Neural progenitor cell (in vitro differentiated cells): ENCODE measurements at places on chromosomes 6 and 20.

GRCh38 chr20:11168026-11168425 is 494.2 kb upstream of the JAG1 start:
- DNase-seq: no peak

DNA sequence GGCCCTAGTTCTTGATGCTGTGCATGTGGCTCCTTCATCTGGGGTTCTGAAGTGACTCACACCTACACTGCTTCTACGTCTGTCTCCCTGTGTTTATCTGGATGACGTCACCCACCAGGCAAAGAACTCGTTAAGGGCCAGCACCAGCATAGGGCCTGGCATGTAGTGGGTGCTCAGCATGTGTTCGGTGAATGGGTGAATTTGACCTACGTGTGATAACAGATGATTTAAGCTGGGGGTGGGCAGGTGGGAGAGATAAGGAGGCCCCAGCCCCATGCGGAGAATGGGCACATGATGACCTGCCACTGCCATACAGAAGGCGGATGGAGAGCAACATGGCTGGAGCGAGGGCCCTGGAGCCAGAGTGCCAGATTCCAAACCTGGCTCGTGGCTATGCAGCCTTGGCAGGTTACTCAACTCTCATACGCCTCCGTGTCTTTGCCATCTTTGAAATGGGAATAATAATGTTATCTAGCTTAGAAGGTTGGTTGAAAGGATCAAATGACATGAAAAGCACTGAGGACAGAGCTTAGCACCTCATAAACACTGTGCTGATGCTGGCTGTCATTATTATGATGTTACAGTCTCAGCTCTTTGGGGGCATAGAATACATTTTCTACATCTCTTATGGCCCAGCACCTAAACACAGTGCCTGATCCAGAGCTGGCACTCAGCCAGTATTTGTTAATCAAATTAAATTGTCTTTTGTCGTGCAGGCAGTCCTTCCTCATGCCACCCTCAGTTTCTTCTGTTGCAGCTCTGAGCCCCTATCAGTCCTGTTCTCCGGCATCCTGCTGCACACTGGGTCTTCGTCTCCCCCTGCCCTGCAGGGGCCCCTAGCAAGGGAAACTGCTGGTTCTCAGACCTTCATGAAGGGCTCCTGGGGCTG is 39.6 kb downstream of the VEGFA start:
- DNase-seq: no peak

DNA sequence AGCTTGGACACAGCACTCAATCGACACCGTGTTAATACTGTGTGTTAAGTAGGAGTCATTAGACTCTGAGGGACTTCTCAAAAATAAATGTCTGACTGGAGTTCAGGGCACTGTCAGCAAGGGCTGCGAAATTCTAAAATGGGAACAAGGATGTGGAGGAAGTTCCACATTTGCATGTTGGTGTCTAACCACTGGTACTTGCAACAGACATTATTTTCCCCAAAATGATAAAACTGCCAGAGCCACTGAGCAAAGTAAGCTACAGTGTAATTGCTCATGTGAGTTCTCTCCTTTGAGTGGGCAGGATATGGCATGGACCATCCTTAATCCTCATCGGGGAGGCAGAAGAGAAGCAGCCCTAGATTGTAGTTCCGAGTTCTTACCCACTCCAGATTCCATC is 215.9 kb downstream of the SLC24A3 start:
- no peak for DNase-seq

GRCh38 chr6:112801468-112802080 is 454.4 kb downstream of the RFPL4B start:
- no peak for DNase-seq

DNA sequence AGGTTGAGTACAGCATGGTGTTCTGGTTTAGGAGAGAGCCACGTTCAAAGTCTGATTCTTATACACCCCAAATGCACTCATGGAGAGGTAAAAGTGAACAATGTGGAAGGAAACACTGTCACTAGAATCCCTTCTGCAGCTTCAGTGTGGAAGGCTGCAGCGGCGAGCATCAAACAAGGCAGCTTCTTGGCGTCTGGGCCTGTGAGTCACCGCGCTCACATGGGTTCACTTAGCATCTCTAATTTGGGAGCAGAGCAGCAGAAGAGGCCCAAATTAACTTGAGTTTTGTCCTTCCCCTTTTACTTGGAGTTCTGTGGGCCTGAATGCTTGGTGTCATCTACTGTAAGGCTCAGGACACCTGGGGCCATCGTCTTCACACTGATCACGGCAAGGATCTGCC is 10.9 kb upstream of the E2F1 start:
- DNase-seq: no peak

DNA sequence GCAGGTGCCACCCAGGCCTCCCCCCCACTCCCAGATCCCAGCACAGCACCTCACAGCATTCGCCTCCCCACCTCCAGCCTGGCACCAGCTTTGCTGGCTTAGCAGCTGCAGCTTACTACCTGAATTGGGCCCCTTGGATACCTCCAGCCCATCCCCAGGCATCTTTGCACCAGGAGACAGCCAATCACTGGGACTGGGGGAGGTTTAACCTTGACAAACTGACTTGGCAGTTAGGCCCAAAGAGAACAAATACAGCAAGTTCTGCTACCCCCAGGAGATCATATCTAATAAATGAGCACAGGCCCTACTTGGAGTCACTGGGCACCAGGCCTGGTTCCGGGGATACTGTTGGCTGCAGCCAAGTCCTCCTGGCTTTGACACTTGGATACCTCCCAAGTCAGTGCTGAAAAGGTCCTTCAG is 8.8 kb downstream of the PDRG1 start:
- no peak for DNase-seq

DNA sequence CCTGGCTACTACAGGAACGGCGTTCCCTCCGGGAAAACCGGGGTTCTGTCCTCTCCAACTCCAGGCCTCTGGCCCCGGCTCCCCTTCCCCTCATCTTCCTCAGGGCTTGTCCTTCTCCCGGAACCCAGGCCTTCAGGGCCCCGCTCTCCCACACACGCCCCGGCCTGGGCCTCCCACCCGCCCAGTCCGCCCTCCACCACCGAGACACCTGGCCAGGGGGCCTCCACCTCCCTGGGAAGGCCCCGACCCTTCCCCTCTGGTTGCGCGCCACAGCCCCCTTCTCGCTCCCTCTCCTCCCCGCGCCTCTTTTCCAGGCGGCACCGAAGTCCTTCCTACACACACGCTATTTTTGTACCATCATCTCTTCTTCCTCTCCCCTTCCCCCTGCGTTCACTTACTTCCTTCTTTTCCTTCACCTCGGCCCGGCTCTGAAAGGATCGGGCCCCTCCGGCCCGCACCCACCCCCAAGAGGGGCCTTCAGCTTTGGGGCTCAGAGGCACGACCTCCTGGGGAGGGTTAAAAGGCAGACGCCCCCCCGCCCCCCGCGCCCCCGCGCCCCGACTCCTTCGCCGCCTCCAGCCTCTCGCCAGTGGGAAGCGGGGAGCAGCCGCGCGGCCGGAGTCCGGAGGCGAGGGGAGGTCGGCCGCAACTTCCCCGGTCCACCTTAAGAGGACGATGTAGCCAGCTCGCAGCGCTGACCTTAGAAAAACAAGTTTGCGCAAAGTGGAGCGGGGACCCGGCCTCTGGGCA is 1.3 kb upstream of the SIRPA start:
- DNase-seq: no peak

GRCh38 chr20:63059684-63060056 is 52.9 kb upstream of the BHLHE23 start:
- DNase-seq: no peak

DNA sequence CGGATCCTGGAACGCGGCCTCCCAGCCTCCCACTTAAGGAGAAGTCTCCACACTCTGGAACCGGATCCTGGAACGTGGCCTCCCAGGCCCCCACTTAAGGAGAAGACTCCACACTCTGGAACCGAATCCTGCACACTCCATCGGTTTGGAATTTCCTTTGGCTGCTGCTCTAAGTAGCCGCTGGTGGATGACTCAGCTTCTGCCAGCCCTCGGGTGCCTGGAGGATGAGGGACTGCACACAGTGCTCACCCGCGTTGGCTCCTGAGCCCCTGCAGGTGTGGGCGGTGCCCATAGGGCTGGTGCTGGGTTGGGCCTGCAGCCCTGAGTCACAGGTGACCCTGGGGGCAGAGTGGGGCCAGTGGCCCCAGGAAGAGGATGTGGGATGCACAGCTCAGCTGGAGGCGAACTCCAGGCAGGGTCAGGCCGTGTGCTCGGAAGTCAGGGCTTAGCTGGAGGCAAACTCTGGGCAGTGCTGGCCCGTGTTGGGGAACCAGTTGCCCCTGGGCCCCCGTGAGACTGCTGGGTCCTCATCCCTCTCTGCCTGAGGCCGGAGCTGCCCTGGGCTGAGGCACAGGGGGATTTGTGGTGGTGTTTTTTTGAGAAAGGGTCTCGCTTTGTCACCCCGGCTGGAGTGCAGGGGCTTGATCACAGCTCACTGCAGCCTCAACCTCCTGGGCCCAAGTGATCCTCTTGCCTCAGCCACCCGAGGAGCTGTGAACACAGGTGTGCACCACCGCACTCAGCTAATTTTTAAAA is 13.9 kb upstream of the TNFRSF6B start:
- no peak for DNase-seq

DNA sequence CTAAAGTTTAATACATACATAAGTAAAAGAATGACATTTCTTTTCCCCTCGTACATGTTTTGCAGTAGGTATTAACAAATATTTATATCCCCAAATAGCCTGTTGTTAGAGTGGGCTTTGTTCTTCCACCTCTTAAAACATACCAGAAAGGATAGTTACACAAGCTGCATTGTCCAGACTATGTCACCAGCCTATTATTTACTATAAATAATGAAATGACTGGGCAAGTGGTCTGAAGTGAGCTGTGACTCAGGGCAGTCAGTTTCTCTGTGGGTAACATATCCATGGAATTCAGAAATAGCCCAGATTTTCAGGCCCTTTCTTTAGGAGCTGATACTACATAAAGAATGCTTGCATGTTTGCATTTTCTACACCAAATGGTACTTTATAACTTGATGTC is 60.1 kb downstream of the FUT9 start:
- DNase-seq: no peak

DNA sequence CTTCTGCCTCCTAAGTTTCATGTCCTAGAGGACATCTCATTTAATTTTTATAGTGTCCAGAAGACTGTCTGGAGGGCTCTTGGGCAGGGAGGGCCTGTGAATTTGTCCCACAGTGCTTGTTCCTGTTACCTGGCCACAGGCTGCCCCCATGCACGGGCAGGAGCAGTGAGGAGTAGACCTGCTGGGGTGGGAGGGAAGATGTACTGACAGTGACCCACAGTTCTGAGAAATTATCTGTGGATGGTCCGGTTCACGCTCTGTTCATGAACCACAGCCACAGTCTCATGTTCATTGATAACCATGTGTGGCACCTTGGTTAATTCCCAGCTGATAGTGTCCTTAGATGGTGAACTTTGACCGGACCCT is 18.8 kb upstream of the ZNF831 start:
- no peak for DNase-seq

- DNase-seq: no peak
These were observed 462.6 kb downstream of the TBC1D32 start for GRCh38 chr6:120871416-120872261.

- DNase-seq: no peak
These were observed 212.5 kb upstream of the CHD6 start for GRCh38 chr20:41830702-41831101.

DNA sequence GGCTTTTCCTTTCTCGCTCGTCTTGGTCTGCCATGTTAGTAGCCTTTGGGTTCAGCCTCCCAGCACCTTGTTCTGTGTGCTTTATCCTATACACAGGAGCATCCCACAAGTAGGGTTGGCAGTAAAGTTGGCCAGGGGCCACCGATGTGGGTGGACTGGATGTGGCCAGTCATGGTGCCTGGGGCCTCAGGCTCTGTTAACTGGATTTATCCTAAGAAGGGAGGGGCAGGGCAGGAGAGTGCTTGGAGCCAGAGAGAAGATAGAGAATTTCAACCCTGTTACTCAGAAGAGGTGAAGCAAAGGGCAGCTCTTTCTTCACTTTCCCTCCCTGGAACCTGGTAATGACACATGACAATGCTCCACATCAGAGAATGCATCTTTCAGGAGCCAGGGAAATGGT is 14.1 kb upstream of the SIRPB2 start:
- no peak for DNase-seq

DNA sequence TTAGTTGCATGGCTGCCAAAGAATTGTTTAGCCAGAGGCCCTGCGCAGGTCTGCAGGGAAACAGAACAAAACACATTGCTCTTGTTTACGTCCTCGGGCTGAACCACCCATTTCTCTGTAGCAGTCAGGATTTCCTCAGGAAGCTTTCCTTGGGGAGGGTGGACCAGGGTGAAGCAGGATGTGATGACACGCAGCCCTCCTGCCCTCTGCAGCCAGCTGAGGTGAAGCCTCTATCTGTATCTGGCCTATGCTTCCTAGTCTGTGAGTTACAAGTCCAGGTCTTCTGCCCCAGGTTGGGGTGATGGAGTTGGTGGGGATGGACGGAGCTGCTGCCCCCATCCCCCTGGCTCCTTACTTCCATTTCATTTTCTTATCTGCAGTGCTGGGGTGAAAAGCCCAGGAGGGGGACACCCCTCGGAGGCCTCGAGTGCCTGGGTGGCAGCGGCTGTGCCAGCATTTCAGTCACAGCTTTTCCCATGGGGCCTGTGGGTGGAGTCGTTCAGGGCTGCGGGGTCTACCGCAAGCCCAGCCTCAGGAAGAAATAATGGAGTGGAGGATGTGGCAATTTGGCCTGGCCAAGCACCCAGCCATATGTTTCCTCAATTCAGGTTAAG is 24.9 kb downstream of the SASH1 start:
- peak; percentile 15 for DNase-seq

DNA sequence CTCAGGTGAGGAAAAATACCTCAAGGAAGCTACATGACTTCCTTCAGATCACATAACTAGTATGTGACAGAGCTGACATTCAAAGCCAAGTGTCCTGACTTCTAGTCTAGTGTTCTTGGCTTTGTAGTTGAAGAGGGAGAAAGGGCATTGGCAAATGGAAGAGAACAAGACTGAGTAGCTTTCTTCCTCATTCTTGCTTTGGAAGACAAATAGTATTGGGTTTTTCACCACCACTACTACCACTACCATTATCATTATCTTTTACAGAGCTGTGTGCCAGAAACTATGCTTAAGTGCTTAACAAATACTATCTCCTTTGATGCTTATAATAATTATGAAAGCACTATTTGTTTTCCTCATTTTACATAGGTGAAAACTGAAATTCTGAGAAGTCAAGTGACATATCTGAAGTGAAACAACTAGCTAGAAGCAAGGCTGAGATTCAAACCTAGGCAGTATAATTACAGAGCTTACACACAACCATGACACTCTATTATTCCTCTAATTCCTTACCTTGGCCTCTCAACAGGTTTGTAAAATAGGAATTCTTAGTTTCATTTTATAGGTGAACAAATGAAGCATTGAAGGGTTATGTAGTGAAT is 6.8 kb downstream of the ACSS2 start:
- DNase-seq: no peak

- DNase-seq: no peak
These were observed 59.7 kb downstream of the RBM38 start for GRCh38 chr20:57450931-57451330.

- DNase-seq: peak; percentile 24
These were observed 206.9 kb downstream of the TMEM242 start for GRCh38 chr6:157116426-157116825.

DNA sequence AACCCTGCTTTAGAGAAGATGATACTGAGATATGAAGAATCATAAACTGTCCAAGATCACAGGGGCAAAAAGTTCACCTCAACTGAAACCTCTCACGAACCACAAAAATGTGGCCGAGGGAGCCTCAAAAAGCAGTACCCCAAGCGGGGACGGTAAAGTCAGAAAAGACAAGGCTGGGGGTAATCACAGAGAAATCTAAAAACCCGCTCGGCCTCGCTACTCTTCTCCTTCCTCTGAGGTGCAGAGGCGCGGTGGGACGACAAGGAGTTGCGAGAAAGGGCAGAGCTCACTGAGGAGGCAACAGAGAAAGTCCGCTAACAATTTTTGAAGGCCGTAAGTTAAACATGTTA is 356 bp upstream of the IRAK1BP1 start:
- DNase-seq: no peak

GRCh38 chr20:39549733-39550132 is 587.6 kb downstream of the DHX35 start:
- no peak for DNase-seq
